ENCODE measurements at places on chromosomes 11 and 22.

DNA sequence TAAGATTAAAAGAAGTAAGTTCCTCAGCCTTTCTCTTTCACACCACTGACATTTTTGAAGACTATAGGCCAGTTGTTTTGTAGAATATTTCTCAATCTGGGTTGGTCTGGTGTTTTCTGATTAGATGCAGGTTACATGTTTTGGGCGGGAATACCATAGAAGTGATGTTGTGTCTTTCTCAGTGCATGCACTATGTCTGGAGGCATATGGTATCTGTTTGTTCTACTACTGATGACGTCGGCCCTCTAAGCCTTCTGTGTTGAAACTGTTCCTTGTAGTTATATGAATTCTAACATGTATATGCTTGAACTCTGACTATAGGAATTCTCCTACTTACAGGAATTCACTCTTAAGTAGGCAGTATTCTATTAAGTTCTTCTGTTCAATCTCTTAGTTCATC, 21.6 kb downstream of the ZFTA start:
- no peak for DNase-seq

- DNase-seq = no peak
Observed at GRCh38 chr11:12692229-12693075, 18.2 kb downstream of the TEAD1 start.

GRCh38 chr11:673866-674265, 21.2 kb downstream of the DEAF1 start:
- DNase-seq = no peak

DNA sequence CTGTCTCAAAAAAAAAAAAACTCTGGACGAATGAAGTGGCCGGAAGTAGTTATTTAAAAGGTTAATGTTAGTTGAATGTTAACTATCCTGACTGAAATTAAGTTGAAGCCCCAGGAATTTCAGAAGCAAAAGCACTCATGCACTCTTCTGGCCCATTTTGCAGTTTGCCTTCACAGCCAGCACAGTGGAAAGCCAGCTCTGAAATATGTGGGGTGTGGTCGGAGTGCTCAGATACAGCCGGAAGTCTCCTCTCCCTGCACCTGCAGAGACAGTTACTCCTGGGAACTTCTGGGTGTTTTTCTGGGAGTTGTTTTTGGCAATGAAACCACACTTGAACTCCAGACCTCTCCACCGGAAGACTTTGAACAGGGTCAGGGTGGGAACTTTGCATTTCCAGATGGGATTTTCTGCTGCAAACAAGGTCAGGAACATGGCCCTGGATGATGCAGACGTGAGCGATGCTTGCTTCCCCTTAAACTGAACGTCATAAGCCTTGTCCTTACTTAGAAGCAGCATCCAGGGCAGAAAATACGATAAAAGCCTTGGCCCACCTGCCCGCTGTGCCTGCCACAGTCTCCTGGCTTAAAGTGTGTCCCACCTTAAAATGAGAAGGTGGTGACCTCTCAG, 21.5 kb upstream of the CABP2 start:
- DNase-seq = no peak

- DNase-seq = no peak
Observed at GRCh38 chr22:46352691-46353386, 17.3 kb downstream of the TRMU start.

DNA sequence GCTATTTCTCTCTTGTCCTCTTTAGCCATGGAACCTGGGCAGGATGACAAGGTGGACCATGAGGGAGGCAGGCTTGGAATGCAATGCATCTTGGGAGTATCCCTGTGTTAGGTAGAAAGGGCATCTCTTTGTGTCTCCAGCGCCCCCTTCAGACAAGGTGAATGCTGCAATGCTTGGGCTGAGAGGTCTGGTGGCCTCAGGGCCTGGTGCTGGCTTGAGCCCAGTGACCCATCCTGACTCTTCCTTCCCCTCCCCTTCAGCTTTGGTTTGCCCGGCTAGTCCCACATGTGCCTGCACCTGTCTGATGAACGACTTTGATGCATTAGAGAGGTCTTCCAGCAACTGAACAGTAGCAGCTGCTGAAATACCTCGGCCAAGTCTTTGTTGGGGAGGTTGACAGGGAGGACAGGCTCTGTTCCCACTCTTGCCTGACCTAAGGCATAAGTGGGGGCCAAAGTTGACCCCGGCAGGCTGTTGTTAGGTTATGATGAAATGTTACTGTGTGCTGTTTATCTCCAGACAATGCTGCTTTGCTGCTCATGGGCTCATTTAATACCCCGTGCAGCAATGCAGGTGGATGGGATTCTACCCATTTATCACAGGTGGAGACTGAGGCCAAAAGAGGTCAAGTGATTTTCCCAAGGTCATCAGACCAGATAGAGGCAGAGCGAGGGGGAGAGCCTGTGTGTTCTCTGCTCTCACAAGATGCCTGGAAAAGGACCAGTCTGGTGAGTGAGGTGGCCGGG, 22.5 kb downstream of the MYO18B start:
- no peak for DNase-seq

GRCh38 chr11:122807731-122808477, 30.4 kb upstream of the CRTAM start:
- DNase-seq = no peak

DNA sequence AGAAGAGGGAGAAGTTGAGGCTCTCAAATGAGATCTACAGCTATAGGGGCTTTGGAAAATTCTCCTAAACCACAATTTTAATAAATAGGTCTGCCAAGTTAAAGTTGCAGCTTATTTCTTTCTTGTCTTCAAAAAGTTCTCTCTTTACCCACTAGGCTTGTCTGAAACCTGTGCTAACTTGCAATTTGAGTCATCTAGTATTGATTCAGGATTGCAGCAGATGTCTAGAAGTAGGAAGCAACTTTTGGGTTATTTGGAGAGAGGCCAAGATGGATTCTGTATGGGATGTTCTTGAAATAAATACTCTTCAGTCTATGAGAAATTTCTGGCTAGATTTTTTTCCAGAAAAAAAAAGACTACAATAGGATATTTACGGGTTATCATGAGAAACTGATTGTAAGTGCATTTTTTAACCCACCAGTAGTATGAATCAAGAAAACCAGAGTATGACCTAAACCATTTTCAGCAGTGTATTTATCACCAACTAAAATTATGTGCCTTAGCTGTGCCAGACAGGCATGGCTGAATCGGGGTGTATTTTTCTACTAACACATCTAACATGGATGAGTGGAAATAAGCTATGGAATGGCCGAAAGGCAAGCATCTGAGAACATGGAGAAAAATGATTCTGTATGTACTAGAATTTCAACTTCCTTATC, 4.9 kb upstream of the RAB38 start:
- no peak for DNase-seq

DNA sequence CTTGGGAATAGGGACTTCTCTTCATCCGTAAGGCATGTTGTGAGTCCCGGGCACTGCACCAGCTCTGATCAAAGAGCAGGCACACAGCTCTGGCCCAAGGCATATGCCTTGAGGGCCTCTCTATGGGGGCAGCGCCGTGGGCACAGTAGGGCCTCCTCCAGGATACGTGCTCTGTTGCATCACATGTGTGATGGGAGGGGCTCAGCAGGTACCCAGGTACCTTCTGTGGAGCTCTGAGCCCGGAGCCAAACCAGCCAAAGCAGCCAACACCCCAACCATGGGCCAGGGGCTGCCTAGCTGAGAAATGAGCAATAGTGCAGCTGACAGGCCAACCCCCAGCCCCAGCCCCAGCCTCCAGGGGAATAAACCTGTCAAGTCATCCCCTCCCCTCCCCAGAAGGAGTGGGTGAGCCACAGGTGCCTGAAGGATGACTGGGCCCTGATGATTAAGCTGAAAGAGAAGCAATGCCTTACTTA, 79.7 kb upstream of the SHISAL1 start:
- DNase-seq = no peak

DNA sequence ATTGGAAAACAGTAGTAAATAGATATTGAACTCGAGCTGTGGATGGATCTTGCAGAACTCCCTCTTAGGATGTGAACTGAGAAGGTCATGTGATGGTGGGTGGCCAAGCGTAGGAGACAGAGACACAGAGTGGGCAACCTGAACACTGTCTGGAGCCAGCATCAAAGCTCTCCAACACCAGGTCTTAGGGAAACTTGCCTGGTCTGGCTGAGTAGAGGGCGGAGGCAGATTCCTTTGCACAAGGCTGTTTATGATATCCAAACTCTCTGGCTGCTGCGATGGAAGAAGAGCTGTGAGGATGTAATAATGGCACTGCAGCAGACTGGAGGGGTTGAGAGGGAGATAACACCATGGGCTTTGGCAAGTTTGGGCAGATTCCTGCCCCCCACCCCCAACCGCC, 10.1 kb downstream of the NAV2 start:
- no peak for DNase-seq

- peak; percentile 64 for DNase-seq
Observed at GRCh38 chr11:1837171-1838076, 1.4 kb upstream of the TNNI2 start.

DNA sequence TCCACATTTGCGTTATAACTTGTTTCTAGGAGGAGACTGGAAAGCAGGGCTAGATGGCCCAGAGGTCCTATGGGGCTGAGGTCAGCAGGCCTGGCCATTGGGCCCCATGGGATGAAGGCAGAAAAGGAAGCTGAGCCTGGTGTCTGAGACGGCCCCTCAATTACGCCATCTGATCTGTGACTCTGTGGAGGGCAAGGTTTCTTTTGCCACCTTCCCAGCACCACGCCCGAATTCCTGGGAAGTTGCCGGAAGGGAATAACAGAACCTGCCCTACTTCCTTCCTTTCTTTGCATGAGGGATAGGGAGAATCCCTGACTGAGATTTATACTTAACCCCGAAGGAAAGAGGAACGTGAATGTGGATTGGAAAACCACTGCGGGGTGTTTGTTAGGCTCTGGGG, 118.1 kb downstream of the MPPED1 start:
- DNase-seq = no peak

DNA sequence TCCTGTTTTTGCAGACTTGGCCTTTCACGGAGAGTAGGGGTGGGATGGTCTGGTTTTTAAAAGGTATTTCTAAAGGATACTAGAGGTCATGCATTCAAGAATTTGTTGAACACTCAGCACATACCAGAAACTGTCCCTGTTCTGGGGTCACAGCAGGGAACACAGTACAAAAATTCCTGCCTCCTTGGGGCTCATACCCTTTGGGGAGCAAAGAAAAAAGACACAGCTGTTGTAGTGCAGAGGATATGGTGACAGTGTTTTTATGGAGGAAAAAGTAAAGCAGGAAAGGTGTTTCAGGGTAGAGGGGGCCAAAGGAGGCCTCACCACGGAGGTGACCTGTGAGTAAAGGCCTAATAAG, 8.4 kb downstream of the SLC3A2 start:
- no peak for DNase-seq

- DNase-seq = no peak
Observed at GRCh38 chr22:40418366-40419201, 48.2 kb downstream of the SGSM3 start.

DNA sequence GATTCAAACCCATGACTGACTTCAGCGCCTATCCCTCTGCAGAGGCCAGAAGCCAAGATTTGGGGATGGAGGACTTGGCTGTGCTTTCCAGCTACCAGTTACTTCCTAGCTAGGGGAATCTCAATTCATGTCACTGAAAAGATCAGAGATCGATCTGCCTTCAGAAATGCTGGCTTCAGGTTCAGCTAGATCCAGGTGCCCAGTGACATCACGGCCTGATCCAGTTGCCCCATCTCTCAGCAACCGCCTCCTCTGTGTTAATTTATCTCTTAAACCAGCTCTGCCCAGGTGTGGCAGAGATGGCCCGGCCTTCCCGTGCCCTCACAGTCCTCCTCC, 24.2 kb downstream of the CYTH4 start:
- no peak for DNase-seq

- no peak for DNase-seq
Observed at GRCh38 chr11:75668451-75669297, at the start of gene MAP6. Gene MAP6, minus strand, starts transcription at chr11:75669038. Its CDS starts 669 bp downstream, at chr11:75668369.

GRCh38 chr11:26319906-26320305, 12.0 kb upstream of the ANO3 start:
- DNase-seq = no peak

DNA sequence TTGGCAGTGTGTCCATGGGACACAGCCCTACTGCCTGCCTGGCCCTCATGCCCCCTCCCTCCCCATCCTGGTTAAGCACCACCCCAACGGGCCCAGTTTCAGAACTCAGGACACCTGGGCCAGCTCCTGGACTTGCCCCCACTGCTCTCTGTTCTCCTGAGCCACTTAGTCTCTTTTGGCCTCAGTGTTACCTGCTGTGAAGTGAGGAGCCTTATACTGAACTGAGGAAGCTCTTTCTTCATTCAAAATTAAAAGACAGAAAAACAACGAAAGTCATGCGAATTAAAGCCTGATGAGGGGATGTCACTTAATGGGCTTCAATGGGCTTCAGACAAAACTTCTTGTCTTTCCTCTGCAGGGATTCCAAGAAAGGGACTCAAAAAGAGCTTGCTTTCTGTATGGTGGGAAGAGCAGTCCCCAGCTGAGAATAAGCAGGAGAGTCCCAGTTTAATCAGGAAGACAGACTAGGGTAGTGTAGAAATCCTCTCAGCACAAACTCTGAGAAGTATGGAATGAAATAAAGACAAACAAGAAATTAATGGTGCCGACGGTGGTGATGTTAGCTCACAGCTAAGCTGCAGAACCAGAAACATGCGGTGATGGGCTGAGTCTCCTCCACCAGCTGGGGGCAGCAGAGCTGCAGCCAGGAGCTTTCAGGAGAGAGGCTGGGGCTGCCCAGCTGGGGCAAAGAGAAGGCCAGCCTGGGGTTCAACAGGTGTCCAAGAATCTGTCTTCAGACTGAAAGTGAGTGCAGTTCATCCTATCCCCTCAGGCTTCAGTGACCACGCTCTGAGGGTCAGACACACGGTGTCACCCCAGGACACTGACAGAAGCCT, 101.0 kb downstream of the GGTLC2 start:
- no peak for DNase-seq

GRCh38 chr22:23138584-23139435, 3.0 kb downstream of the RSPH14 start:
- no peak for DNase-seq

- DNase-seq = no peak
Observed at GRCh38 chr22:43465291-43466015, 53.6 kb downstream of the MPPED1 start.

DNA sequence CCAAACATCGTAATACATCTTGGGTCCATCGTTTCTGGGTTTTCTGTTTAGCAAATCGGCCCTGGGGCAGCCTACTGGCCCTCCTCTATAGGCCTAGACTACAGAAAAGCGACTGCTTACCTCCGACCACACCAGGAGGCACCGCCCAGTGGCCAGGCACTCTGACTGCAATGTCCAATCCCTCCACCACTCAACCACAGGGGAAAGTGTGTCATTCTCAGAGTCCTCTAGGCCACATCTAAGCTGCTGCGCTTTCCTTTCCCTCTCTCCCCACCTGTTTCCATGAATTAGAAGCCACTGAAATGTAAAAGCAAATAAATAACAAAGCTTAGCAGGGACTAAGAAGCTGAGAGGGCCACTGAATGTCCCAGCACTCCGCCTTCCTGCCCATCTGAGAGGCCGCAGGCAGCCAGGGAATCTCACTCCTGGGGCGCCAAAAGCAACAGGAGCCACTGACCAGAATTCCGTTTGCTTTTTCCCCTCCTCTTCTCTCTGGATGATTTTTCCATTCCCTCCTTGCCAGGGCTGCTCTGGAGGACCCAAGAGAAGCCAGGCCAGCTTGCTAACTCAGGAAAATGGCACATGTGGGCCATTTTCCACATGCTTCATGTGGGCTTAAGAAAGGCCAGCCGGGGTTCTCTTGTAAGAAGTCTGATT, 50.1 kb upstream of the FLI1 start:
- no peak for DNase-seq

All from activated CD4-positive, CD25-positive, alpha-beta regulatory T cell treated with anti-CD3 and anti-CD28 coated beads, Interleukin-2, amount 50 U/mL, for 16 hours (primary cell).